ENCODE measurements at places on chromosomes 1 and 21.

DNA sequence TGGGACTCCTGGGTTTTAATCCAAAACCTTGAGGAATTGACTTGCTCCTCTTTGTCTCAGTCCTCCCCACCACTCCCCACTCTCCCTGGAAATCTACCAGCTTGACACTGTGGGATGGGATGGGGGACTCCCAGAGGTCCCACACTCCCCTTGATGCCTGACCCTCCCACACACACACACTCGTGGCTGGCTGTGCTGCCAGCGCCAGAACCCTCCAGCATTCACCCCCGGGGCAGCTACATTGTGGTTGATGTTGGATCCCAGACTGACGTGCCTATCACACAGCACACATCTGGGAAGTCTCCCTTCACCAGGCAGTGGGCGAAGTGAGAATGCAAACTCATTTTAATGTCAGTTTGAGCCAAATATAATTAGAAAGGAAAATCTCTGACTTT is 10.0 kb downstream of the KIRREL1 start:
- DNase-seq, result no peak

DNA sequence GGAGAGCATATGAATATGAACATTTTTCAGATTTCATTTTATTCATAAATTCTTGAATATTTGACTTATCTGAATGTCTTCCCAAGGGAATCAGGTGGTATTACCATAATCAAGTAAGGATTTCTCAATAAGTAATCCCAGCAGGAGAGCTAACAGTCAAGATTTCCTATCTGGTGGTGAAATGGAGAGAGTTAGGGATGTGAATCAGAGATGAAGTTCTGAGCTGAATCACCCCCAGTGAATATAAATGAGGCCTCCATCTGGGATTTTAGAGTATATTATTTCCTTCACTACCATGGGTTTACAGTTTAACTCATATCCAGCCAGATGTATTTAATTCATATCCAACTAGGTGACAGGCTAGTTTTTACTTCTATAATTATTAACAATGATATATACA is 61.5 kb upstream of the RGS2 start:
- DNase-seq, result no peak

DNA sequence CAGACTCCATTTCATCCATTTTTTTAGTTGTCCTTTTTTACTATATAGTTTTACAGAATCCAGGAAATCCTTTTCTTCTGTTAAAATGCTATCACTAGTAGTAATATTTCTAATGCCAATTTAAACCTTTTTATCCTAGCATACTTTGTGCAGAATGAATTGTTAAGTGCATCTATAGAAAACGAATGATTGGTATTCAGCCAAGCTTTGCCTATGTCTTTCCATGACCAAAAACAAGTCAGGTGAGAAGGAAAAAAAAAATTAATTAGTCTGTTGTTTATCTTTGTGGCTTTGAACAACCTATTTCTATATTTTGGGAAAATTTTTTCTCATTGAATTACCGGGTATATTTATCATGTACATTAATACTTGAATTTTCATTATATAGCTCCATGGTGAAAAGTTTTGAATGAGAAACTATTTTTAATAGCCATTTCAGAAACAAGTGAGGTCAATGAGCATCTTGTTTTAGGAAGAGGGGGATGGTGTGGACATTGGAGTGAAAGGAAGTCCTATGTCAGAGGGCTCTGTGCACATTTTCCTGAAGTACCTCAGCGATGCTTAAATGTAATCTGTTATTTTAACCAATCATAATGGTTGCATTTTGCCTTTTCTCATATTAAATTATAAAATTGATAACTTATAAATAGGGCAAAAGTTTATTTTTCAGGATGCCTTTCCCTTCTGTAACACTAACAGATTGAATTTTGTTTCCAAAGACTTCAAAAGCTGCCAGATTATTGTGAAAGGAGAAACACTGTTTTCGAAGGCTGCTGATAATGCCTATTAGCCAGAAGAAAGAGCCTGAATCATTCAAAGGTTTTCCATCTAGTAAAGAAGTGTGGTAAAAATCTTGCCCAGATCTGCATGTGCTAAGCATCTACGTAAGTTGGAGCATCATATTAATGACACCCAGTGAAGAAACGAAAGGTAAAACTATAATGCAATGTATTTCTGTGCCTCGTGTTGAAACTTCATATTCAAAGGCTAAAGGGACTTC is 73.8 kb upstream of the S1PR1 start:
- DNase-seq, result no peak

DNA sequence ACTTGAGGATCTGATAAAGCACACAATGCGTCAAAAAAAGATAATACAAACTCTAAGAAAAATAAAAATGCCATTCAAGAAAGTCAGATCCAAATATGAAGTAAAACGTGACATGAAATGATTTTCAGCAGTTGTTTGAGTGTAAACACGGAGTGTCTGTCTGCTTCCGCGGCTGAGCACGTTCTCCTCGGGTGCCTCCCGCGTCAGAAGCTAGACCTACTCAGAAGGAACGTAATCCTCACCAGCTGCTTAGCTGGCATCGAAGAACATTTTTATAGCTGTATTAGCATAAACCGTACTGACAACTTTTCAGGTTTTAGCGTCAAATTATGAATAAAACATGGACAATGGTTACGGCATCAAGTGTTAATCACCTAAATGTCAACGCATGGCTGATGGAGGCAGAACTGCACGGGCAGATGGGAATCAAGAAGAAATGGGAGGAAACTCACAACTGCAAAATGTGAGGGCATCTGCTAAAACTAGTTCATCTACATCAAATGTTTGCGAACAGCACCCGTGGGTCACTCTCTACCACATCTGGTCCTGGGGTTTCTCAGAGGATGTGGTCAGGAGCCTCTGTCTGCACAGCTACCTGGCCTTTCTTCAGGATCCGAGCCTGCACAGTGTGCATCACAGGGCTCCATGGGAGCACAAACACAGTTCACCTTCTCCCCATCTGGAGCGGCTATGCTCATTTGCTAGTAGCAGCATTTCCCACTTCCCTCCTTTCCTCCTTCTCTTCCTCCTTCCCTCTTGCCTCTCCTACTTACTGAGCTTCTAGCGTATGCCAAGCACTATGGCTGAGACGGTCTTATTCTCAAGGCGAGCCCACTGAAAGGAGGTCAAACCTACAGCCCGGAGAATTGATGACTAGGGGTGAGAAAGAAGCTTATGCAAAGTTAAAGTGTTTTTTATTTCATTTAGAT is 40.0 kb downstream of the RCAN1 start:
- no peak for DNase-seq

- no peak for DNase-seq
Measured at GRCh38 chr1:23600283-23600682, 41.0 kb upstream of the ID3 start.

DNA sequence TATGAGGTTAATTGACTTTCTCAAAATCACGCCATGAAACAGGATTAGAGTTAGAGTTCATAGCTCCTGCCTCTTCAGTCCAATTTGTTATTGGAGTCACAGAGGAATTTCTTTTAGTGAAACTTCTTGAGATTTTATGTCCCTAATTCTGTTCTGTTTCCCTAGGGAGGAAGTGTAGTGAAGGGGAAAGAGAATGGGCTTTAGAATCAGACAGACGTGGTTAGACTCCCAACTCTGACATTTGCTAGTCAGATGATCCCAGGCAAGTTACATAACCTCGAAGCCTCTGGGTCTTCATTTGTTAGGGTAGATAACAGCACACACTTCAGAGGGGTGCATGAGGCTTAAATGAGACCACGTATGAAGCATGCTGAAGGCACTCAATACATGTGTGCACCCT is 83.9 kb downstream of the ASTN1 start:
- no peak for DNase-seq

GRCh38 chr1:241810769-241811405 is 37.1 kb upstream of the EXO1 start:
- no peak for DNase-seq

GRCh38 chr21:17488620-17489019 is 24.2 kb upstream of the CXADR start:
- no peak for DNase-seq

GRCh38 chr1:242178436-242178835 is 179.5 kb upstream of the MAP1LC3C start:
- DNase-seq, result no peak

DNA sequence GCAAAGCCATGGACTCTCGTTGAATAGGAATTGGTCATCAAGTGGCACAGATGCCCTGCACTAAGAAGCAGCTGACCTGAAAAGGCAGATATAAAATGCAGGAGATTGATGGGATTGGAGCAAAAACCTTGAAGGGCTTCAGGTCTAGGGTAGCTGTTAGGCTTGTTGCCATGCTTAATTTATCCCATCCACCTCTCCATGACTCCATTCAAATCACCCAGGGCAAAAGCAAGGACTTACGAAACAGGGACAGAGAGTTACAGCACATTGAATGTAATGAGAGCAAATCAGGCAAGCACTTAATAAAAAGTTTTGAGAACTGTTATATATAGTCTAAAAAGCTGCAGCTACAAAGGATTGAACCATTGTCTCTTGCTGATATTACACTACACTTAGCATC is 298.2 kb upstream of the ESRRG start:
- no peak for DNase-seq

- no peak for DNase-seq
Measured at GRCh38 chr1:185467122-185467521, 150.1 kb upstream of the IVNS1ABP start.

Data from stimulated activated CD4-positive, alpha-beta T cell treated with anti-CD3 and anti-CD28 coated beads, Interleukin-12 subunit alpha, Interleukin-12 subunit beta, amount 100 ng/mL, for 4 hours (primary cell).